KBM-7 (cell line): ENCODE measurements at places on chromosomes 6 and 20.

DNA sequence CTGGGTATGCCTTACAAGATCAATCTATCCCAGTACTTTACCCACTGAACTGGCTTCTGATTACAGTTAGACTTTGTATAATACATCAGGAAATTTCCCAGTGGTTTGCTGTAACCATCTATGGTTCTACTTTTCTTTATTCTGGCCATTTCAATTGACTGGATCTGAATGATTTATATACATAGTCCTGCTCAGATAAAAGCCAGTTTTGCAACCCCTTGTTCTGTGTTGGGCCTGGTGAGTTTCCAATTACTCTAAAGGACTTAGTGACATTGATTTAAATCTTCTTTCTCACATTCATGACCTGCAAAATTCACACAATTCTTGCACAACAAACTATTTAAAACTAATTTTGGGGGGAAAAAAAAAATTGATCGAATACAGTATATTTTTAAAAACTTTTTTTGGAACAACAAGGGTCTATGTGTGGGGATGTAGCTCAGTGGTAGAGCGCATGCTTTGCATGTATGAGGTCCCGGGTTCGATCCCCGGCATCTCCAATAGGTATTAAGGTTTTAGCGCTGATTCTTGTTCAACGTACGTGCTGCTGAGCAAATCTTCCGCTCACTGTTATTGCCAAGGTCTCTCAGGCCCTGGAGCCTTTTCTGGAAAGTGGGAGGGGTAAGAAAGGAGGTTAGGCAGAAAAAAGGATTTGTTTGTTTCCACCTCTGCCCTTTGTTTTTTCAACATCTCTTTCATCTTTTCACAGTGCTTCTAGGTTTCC, 117.5 kb downstream of the GPX5 start:
- DNase-seq = peak; percentile 79

DNA sequence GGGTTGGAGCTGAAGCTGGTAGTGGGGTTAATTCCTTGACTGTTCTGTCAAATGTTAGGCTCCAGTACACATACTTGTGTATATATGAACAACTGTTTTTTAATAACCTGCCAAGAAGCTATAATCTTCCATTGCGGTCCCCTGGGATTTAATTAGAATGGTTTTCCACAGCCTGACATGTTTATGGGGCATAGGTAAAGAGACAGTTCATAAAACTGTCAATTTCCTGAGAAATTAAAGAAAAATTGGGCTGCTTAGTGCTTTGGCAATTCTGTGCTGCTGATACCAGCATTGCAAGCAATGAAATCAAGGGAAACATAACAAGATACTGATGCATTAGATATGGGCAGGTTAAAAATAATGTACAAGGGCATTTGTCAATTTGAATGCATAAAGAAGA, 314.1 kb upstream of the SLC35B3 start:
- DNase-seq = no peak

DNA sequence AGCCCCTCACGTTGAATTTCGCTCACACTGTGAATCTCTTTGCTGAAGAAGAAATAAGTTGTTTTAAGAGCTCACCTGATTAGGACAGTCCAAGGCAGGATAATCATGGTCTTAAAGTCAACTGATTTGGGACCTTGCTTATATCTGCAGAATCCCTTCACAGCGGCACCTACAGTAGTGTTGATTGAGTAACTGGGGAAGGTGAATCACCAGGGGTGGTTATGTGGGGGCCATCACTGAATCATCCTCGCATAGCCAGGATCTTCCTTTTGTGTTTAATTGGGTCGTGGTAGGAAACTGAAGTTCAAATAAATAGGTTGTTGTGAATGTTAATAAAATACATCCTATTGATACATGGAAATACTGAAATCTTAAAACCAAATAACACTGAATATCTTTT, 20.2 kb upstream of the MICA start:
- DNase-seq = no peak

- DNase-seq = no peak
These were observed 132.6 kb downstream of the THEMIS start for GRCh38 chr6:127768223-127768622.

GRCh38 chr6:119112812-119113530, 34.5 kb upstream of the FAM184A start:
- peak; percentile 49 for DNase-seq

GRCh38 chr6:151180330-151181048, 59.3 kb upstream of the AKAP12 start:
- peak; percentile 21 for DNase-seq

GRCh38 chr20:51306521-51307358, 235.8 kb downstream of the NFATC2 start:
- DNase-seq = peak; percentile 82

DNA sequence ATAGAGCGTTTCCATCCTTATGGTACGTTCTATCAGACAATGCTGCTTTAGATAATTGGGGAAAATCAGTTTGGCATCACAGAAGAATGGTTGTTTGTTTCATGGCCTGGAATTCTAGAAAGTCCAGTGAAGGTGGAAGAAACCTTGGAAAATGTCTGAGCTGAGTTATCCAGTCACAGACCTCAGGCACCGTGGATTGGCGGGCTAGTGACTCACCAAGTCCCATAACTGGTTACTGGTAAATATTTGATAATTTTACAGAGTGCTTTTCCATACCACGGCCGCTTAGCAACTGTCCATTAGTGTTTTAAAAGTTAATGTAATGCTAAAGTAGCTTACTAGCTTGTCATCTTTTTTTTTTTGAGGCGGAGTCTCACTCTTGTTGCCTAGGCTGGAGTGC, 99.4 kb downstream of the SLC35B3 start:
- no peak for DNase-seq

- no peak for DNase-seq
These were observed 43.3 kb downstream of the SOX4 start for GRCh38 chr6:21636876-21637275.

DNA sequence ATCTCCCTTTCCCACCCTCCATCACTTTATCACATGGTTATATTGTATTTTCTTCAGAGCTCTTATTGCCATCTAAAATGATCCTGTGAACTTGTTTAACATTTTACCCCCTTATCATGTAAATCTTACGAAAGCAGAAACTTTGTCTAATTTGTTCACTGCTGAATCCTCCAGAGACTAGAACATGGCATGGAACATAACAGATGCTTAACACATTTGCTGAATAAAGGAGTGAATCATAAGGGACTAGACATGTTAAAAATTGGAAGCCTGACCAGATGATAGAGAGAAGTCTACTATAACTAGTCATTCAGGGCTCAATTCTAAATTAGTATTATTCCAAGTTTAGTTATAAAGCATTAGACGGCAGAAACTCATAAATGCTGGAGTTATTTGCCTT, 73.3 kb downstream of the MAN1A1 start:
- no peak for DNase-seq

DNA sequence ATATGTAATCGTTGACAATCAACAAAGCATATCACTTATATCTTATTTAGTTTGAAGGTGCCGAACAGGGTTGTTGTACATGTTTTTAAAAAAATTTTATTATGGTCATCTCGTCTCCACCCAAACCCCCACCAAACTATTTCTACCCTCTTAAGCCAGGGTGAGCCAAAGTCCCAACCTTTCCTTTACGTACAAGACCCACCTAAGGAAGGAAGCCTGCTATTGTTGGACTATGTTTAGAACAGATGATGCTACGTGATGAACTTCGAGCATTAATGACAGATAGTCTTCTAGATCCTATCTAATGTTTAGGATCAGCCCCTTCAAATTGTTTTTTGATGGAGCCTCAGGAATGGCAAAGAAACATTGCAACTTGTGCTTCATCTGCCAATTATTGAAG, 44.4 kb downstream of the CLIC5 start:
- no peak for DNase-seq

GRCh38 chr6:109406196-109406595, 23.9 kb upstream of the CD164 start:
- DNase-seq = no peak

DNA sequence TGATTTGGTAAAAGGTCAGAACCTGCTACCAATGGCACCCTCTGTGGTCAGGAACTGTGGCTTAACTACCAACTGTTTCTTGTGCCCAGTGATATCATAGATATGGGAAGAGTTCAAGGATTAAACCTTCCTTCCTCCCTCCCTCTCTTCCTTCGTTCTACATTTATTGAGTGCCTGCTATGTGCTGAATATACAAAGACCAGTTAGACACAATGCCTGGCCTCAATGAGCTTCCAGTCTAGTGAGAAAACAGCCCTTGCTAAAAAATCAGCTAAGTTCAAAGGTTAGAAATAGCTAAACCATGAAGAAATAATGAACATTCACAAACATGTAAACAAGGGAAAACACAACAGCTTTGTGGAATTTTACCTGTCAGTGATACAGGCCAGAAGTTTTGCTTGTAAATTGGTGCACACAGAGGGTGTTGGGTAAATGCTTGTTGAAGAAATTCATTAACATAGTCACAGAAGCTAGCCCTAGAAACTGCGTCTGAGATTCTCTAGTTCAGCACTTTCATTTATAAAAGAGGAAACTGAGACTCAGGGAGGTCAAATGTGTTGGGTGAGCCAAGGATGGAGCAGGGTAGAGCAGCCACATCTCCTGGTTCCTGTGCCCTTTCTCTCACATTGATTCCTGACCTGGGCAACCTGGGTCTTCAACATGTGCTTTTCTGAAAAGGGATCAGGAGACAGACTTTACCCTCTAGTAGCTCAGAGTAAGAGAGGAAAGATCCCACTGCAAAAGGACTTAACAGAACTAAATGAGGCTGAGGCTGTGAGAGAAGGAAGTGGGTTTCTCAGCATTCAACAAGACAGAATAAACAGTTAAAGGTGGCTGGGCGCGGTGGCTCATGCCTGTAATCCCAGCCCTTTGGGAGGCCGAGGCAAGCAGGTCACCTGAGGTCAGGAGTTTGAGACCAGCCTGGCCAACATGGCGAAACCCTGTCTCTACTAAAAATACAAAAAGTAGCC, 14.4 kb upstream of the FOXO3 start:
- peak; percentile 51 for DNase-seq

DNA sequence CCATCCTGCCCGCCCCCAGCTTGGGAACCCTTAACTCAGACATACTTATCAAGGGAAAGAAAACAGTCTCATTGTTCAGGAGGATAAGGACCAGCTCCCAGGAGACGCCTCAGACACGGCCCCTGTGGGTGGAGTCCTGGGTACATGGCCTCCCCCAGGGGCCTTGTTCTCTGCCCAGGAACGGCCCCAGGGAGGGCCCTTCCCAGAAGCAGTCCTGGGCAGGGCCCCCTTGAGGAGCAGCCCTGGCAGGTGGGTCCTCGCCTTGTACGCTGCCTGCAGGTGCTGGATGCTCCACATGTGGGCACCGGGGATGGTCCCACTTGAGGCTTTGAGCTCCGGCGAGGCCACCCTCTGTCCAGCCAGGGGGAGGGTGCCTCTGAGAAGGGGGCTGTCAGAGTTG, 4.5 kb upstream of the GATA5 start:
- DNase-seq = no peak

- no peak for DNase-seq
These were observed 50.6 kb downstream of the SLC22A3 start for GRCh38 chr6:160398674-160399271.

DNA sequence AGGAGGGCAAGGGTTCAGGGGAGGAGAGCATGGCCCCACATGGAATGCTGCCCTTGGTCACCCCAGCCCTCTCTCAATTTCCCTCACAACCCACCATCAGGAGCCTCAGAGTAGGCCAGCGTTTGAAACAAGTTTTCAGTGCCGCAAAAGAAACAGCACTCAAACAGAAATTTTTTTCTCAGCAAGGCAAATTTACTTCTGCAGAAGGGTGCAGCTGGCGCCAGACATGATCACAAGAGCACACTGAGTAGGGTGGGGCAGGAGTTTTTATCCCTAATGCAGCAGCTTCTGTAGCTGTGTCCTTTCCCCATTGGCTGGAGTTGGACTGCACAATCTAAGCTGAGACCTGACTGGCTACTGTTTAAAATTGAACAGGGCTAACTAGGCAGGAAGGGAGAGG, 287.8 kb upstream of the CDYL start:
- peak; percentile 1 for DNase-seq

- DNase-seq = no peak
These were observed 104.5 kb downstream of the ADAT2 start for GRCh38 chr6:143346004-143346403.

DNA sequence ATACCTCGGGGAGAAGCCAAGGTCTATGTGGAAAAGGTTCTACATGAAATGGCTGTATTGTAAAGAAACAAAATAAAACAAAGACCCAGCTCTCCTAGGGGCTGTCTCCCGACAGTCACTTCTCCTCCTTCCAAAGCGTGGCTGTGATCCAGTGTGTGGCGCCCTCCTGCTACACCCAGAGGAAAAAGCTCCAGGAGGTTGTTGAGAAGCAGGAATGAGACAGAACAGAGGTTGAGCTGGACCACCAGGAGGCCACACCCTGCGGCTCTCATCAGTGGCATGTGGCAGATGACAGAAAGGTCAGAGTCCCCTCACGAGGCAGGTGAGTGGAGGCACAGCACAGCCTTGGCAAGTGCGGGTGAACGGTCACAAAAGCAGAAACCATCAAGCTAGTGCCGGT, 236.0 kb downstream of the TBXT start:
- no peak for DNase-seq

DNA sequence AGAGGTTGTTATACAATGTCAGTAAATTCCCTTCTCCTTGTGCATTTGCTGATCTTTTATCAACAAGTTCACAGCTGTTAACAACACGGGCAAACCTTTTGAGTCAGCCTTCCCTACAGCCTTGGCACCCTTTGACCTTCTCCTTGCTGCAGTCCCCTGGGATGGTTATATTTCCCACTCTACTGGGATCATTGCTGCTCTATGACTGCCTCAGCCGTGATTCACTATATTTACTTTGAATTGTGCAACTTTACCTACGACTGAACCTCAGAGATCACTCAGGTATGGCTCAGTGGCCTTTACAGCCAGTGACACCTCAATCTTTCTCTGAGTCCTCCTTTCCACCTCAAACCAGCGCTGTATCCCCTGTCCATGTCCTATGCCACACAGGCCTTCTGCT, 1293.3 kb downstream of the EPHA7 start:
- no peak for DNase-seq

- DNase-seq = no peak
These were observed 84.8 kb upstream of the PLEKHG1 start for GRCh38 chr6:150514806-150515380.

DNA sequence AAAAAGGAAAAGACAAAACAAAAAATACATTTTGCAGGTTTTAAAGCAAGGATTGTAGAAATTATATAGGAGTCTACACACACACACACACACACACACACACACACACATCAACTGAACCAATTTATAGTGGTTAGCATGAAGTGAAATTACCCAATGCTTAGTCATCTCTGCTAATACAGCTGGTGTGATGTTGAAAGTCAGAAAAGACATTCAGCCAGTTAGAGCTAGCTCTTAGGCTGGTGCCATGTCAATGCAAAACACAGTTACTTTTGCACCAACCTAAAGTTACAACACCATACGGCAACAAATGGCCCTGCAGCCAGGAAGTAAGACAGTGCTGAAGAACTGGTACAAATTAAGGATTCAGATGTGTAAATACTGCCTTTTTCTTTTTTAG, 15.2 kb downstream of the FAM210B start:
- DNase-seq = peak; percentile 17
